Naive B cell (primary cell): ENCODE measurements at places on chromosomes 4 and X. TPM values are rescaled to one million over a fixed set of nuclear protein-coding genes. Genes with fewer than 3 reads are reported as not detected.

DNA sequence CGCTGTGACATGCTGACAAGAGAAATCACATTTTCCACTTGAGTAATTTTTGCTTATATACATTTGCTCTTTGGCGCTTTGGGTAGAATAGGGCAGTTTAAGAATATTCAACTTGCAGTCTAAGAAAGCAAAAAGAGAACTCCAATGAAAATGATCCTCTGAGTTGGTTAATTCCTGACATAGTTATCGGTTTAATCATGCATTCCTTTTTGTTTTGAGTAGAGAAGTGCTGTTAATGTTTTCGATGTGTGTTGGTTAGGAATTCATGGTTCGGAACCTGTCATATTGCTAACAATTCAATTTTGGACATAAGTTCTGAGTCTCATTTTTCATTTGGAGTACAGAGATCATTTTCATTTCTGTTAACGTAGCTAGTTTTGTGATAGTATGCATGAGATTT, 700.6 kb upstream of the PITX2 start:
- no peak for DNase-seq

DNA sequence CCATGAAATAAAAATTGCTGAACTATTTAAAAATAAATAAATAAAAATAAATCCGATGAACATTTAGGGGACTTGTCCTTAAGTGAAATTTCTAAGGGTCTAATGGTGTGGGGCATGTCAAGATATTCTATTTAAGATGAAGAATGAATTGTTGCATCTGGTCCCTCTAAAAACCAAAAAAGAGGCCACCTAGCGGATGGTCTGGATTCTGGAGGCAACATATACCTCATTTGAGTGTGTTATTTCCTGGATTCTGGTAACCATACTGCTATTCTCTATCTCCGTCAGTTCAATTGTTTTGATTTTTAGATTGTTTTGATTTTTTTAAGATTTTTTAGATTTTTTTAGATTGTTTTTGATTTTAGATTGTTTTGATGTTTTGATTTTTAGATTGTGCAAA, 28.3 kb downstream of the AGTR2 start:
- no peak for DNase-seq

DNA sequence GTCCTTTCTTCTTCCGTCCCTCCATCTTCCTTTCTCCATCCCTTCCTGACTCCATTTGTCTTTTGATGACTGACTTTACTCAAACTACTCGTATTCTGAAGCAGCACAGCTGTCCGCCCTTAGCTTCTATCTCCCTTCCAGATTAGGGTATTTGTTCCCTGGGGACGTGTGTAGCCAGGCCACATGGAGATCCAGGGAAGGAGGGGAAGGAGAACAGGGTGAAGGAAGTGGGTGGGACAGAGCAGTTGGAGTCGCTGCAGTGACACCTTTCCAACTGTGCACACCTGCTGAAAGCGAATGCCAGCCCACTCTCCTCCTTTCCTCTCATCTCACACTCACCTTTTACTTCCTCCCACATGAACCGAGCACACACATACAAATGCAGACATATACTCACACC, 323.8 kb downstream of the DCTD start:
- no peak for DNase-seq

HCFC1 gene
- polyA plus RNA-seq: 5.6 TPM
